Esophagus muscularis mucosa (tissue), 4 donors: ENCODE measurements at places on chromosomes 3 and 15. TPM values are rescaled to one million over a fixed set of nuclear protein-coding genes. Genes with fewer than 3 reads are reported as not detected.

The POTEB3 gene
- total RNA-seq, result not detected

The LHFPL4 gene
- total RNA-seq, result not detected

The ANKUB1 gene
- total RNA-seq, result not detected

The FOXL2NB gene
- not detected for total RNA-seq
